ENCODE measurements at places on chromosomes 16 and 17.
A peak's percentile ranks its signal among the peaks of the same experiment; 100 is the strongest.

- DNase-seq, result no peak
These were observed 9.7 kb upstream of the DCAF7 start for GRCh38 chr17:63540590-63540989.

GRCh38 chr16:87464691-87465300 lies 28.0 kb downstream of the ZCCHC14 start:
- DNase-seq, result no peak

DNA sequence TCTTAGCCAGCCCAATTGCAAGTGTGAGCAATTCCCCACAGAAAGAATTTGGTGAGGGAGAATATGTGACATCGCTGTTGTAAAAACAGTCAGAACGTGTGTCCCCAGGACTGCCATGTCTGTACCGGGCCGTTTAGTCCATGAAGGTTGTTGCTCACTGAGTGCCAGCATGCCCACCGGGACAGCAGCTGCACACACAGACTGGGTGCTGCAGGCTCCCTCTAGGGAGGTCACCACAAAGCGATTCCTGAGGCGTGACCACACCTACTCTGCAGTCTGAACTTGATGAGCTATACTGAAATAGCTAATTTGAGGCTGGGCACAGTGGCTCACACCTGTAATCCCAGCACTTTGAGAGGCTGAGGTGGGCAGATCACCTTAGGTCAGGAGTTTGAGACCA lies 44.1 kb upstream of the ADORA2B start:
- no peak for DNase-seq

DNA sequence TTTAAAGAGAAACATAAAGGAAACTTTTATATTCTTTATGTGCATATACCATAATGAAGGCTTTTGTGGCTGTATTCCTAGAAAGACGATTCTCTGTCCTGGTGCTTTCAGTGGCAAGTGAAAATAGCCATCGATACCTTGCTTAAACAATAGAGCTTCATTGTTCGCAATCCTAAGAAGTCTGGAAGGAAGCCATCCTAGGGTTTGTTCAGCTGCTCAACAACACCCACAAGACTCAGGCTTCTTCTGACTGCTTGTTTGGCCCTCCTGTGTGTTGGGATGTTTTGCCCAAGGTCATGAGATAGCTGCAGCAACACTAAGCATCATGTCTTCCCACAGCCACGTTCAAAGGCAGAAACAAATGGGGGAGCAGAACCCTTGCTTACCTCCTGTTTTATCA lies 36.1 kb upstream of the COX10 start:
- no peak for DNase-seq

DNA sequence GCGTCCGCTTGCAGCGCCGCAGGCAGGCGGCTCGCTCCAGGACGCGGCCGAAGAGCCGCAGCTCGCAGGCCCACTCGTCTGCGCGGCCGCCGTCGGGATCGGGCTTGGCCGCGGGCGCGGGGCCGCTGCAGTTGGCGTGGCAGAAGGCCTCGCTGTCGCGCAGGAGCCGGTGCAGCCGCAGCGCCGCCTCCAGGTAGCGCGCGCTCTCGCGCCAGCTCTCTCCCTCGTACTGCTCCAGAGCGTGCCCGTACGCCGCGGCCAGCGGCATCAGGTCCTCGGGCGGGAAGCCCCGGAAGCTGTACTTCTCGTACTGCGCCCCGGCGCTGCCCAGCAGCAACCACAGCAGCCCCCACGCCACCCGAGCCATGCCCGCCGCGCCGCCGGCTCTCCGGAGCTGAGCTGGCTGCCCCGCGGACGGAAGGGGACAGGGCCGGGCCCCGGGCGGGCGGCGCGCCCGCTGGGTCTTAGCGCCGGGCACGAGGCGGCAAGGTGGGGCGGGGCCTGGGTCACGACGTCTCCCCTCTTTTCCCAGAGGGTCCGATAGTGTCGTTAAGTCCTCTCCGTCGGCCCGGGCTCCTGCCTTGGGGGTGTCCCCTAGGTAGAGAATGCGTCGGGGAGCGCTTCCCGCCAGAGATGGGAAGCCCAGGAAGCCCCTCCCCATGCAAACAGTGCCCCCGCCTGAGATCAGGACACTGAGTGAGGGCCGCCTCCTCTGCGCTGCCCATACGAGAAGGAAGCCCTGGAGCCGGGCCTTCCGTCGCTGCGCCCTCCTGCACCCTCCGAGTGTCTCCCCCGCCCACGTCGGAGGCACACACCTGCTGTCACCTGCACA lies at the start of gene P3H4:
P3H4 (minus strand) TSS at position 401 of the 832 bp plus-strand sequence; CDS start at position 367, 34 bp downstream.
- peak; percentile 21 for DNase-seq

GRCh38 chr17:77449908-77450741 lies 309.4 kb downstream of the SEC14L1 start:
- DNase-seq, result no peak

- DNase-seq, result no peak
These were observed 167.9 kb upstream of the NOL11 start for GRCh38 chr17:67549820-67550219.

DNA sequence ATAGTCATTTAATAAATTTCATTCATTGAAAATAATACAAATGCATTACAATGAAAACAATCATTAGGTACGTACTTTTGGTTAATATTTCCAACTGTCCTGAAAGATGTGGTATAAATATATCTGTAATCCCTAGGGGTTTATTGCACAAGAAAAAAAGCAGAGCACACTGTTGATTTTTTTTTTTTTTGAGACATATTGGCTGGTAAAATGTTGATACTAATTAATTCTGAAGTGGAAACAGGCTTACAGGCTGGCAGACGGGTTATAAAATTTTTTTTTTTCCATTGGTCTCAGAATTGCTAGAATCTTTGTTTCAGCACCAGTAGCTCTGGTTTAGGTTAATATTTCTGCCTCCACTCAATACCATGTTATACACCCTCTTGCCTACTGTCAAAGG lies 193.6 kb downstream of the MAP2K6 start:
- no peak for DNase-seq

DNA sequence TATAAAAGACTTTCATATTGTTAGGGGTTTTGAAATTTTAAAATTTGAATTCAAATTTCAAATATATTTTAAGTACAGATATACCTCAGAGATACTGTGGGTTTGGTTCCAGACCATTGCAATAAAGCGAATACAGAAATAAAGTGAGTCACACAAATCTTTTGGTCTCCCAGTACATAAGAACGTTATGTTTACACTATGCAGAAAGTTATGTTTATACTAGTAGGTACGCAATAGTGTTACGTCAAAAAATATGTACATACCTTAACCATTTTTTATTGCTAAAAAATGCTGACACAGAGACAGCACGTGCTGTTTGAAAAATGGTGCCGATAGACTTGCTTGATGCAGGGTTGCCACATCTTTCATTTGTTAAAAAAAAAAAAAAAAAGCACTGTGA lies 19.7 kb downstream of the NUP88 start:
- DNase-seq, result no peak

- no peak for DNase-seq
These were observed 40.1 kb upstream of the ZFP90 start for GRCh38 chr16:68499006-68499405.

DNA sequence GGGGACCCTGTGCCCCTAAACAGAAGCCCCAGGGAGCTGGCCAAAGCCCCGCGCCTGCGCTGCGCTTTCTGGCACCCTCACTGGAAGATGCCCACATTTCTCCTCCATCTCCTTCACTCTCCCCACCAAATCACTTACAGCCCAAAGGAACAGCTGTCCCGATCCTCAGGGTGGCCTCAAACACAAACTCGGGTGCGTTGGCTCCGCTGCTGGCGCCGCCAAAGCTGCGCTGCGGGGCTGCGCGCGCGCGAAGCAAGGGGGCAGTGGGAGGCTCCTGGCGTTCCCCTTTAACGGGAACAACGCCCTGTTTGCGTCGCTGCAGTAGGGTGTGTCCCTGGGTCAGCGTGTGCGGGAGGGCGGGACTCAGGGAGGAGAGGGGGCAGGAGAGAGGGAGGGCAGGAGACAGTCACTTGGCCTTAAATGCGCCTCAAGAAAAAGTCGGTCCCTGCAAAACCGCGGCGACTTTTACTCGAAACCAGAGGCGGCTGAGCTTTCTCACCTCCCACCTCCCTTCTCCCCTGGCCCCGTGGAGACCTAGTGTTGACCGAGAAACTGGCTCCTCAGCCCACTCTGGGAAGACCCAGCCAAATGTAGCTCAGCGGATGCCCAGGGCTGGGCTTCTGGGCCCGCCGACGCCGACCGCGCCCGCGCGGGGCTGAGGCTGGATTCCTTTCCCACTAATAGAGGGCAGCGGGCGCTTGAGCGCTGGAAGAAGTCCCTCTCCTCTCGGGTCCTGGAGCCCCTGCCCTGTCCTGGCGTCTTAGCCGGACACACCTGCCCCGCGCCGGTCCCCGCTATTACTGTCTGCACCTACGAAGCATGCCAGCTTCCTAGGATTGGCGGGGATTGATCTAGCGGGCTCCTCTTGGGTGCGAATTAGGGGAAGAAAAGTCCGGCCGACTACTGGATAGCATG lies 2.6 kb downstream of the PMP22 start:
- no peak for DNase-seq

DNA sequence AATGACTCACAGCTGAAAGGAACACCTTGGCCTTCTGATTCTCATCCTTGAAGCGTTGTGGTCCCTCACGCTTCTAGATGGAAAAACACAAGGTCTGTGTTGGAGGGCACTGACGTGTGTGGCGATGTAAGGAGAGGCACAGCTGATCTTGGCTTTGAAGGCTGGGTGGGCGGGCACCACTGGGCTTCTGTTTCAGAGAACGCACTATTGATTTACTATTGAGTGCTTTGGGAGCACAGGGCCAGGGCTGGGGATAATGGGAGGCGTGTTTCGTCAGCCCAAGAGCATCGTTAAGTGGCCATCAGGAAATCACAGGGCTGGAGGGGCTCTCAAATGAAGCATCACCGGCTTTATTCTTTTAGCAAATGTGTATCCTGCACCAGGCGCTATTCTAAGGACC lies 70.7 kb downstream of the CMIP start:
- peak; percentile 57 for DNase-seq

DNA sequence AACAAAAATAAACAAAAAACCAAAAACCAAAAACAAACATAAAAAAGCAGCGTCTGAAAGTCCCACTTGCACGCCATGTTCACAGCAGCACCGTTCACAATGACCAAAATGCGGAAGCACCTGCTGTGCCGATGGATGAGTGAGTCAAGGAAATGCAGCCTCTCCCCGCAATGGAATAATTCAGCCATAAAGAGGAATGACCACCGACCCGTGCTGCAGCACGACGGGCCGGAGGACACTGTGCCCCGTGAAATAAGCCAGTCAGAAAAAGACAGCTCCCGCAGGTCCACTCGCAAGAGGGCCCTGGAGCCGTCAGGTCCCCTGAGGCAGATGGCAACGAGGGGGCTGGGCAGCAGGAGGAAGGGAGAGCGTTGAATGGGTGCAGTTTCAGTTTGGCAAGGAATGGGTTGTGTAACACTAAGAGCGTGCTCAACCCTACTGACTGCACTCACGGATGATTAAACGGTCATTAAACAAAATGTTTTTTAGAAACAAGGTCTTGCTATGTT lies 5.1 kb downstream of the CLCN7 start:
- no peak for DNase-seq

- no peak for DNase-seq
These were observed 7.4 kb downstream of the GSDMA start for GRCh38 chr17:39970157-39970692.

DNA sequence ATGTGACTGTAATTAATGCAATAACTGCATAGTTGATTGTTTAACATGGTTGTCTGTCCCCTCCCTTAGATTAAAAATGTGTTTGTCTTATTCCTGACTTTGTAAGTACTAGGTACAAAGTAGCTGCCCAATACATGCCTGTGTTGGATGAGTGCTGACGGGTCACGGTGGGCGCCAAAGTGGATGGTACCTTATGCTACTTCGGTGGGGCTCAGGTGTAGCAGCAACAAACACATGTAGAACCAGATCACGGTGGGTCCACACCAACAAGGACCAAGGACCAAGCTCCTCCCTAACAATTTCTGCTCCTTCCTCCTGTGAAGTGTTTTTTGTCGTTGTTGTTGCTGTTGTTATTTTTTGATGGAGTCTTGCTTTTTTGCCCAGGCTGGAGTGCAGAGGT lies 46.4 kb upstream of the ZFHX3 start:
- no peak for DNase-seq

- DNase-seq, result no peak
These were observed 27.1 kb upstream of the FAAP100 start for GRCh38 chr17:81579298-81579697.

GRCh38 chr17:67477687-67478086 lies 100.6 kb downstream of the PITPNC1 start:
- no peak for DNase-seq

GRCh38 chr17:6654841-6655731 lies 3.5 kb downstream of the C17orf100 start:
- DNase-seq, result no peak

- no peak for DNase-seq
These were observed 478.8 kb downstream of the NPIPA7 start for GRCh38 chr16:16857603-16858283.

DNA sequence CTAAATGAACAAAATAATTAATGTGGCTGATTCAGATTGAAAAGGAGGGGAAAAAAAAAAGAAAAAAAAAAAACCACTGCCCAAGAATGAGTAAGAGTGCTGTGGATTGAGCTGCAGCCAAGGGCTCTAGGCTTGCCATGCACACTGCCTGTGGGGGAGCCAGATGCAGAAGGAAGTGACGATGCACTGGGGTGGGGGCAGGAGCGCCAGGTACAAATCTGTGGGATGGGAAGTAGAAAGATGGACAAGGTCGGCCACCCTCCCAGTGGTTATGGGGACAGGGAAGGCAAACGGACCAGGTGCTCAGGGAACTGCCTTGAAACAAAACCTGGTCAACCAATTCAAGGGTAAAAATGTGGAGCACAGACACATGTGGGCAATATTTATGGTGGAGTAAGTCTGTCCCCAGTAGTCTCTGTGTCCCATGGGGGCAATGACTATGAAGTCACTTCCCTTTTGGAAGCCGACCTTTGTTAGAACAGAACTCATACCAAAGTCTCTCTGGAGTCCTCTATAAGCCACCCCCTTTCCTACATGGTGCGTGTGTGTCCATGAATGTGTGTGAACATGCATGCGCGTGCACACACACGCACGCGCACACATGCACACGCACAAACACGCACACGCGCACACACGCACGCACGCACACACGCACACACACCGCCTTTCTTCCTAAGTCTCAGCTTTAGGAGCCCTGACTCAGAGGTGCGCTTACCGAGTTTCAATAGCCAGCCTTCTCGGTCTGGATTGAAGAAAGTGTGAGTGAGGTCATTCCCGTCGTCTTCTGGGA lies 84.3 kb downstream of the CYTH1 start:
- no peak for DNase-seq

DNA sequence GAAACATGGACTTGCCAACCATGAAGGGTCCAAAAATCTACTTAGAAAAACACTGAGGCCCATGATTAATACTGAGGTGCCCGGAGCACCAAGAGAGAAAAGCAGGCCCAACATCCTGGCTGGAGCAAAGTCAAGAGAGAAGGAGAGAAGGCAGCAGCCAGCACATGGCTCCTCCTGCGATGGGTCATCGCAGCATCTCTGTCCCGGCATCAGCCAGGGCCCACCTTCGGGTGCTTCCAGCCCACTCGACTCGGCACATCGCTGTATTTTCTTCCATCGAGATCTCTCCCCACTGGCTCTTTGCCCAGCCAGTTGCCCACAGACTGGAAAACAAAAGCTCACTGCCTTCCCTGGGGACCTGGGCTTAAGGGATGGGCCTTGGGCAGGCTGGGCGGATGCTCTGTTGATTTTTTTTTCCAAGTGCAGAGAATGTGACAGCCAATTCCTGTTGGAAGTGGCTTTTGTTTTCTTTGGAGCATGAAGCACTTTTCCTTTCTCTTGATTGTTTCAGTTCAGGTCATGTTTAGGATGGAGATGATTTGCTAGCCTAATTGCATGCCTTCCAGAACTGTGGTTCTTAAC lies 58.1 kb downstream of the CYB5B start:
- DNase-seq, result no peak
